Activated CD4-positive, alpha-beta T cell treated with anti-CD3 and anti-CD28 coated beads for 4 hours (primary cell): ENCODE measurements at places on chromosomes 4 and X.

DNA sequence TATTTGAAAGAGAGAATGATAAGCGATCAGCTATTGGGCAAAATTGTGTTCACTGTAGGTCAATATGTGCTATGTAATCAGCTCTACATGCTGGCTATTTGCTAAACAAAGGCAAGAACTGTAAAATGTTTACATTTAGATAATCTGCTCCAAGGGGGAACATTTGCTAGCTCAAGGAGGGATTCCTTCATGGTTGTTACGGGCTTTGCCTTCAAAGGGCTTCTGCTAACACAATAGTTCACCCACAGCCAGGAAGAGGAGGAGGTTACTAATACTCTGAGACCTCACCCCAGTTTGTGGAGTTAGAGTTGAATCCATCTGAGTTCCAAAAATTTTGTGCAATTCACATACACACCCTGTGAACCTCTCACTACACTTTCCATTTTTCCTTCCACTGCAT lies 107.6 kb upstream of the BMP3 start:
- DNase-seq: no peak

- DNase-seq: no peak
Measured at GRCh38 chr4:185265942-185266341, 56.5 kb downstream of the SNX25 start.

DNA sequence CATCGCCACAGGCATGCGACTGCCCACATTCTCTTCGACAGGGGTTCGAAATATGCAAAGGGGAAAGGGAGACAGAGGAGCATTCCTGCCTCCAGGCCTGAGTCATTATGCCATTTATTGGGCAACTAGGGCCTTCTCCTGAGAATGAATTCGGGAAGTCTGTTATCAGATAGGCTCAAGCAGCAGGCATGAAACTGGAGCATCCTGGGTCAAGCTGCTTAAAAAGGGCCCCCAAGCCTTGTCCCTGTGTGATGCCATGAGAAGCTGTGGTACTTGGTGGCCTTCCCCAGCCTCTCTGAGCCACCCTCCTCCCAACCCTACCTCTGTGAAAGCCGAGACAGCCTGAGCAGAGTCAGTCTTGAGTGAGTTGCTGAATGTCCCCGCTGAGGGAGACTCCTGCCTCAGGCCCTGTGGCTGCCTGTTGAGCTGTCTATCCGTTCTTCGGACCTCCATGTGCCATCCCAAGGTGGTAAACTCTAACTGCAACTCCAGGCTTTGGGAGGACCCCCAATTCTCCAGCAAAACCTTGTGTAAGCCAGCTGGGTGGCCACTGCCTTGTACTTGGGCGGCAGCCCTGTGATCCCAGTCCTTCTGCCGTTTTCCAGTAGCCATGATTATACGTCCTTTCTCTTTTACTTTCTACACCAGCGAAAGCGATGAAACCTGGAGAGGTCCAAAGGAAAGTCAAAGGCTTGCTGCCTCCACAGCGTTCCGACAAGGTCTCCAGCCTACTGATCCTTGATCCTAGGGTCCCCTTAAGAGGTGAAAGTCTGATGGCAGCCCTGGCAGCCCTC lies 37.7 kb downstream of the NBDY start:
- DNase-seq: no peak

DNA sequence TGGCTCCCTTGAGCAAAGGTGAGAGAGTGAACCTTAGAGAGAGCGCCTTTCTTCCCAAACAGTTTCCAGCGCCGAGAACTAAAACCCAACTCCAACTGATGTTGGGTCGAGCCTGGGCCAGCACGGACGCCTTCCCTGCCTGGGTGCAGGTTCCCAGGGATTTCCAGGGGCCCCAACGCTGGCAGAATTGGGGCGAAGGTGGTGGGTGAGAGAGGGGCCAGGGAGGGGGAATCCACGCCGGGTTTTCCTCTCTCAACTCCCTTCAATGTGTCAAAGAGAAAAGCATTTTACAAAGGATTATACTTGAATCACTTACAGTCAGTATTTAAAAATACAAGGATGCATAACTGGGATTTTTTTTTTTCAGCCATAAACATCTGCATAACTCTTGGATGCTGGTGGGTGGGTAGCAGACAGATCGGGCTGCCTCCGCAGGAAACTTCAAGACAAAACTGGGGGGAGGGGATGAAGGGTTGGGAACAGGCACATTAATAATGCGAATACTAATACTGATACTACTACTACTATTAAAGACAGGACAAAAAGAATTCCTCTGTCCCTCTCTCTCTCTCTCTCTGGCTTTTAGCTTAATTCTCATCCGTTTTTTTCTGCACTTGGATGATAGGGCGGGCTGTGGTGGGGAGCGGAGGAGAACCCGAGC lies 1.3 kb upstream of the ARX start:
- DNase-seq: no peak

DNA sequence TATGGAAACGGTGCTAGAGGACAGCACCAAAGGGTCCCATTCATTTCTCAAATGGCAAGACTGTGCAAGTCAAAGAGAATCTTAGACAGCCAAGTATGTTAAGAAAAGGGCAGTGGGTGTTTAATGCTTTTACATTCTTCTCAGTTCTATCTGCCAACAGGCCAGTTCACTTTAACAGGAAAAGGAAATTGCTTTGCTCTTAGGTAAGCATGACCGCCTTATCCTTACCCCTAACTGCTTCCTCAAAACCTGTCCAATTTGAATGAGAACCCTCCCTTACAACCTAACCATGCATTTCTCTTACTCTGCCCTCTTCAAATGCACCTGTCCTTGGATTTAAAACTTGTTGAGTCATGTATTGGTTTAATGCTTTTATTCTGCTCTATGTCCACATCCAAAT lies 44.5 kb upstream of the BLTP1 start:
- DNase-seq: no peak

DNA sequence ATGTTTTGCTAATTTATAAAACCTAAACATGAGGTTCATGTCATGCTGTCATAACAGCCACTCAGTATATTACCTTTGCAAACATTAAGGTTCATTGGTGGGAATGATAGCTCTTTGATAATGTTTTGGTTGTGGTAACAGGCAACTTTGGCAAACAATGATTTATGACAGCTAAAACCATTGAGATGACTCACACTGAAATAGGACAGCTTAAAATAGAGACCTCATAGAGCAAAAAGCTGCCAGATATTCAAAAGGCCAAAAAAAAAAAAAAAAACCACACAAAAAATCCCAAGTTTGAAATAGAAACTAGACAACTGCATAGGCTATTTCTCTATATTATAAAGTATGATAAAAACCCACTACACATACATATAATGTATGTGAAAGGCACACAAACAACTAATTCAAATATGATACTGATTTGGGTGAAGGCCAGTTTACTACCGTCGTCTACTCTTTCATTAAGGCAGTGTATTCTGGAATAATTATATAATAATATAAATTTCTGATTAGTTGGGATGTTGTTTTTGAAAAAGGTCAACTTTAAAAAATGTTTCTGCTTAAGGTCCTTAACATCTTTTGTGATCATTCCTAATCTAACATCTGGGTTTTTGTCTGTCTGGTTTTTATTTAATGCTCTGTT lies 646.0 kb upstream of the PITX2 start:
- DNase-seq: no peak

GRCh38 chr4:149891426-149891825 lies 75.8 kb upstream of the IQCM start:
- DNase-seq: no peak

GRCh38 chrX:51035746-51036145 lies 125.2 kb downstream of the BMP15 start:
- no peak for DNase-seq

DNA sequence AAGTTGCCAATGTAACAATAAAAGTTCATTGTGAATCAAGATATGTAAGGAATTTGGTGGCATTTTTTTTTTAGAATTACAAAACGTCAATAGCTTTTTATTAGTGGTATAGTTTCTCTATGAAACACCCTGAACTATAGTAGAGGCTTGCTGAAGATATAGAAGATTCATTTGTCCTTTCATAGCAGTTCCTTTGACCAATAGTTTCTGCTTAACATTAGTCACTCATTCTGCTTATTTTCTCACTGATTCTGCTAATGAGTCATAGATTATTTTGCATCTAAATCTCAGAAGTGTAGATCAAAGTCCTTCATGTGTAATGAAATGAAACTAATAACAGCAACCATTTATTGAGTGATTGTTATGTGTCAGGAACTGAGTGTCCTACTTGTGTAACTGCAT lies 205.0 kb upstream of the TET2 start:
- DNase-seq: no peak

DNA sequence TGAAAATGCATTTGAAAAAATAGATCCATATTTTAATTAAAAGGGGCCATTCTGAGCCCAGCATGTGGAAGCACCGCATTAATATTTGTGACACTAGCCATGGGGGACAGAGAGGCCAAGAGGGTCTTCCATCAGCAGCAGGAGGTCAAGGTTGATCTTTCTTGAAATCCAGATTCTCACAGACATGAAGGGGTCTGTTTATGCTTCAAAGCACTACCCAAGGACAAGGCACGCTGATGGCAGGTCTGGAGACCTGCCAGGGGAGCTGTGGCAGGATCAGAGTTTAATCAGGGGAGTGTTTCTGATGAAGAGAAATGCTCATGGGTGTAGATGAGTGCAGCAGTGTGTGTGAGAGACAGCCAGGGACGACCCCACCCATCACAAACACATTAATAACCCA lies 243.3 kb downstream of the LDB2 start:
- no peak for DNase-seq

GRCh38 chr4:37827802-37828321 lies 1.4 kb downstream of the PGM2 start:
- no peak for DNase-seq

DNA sequence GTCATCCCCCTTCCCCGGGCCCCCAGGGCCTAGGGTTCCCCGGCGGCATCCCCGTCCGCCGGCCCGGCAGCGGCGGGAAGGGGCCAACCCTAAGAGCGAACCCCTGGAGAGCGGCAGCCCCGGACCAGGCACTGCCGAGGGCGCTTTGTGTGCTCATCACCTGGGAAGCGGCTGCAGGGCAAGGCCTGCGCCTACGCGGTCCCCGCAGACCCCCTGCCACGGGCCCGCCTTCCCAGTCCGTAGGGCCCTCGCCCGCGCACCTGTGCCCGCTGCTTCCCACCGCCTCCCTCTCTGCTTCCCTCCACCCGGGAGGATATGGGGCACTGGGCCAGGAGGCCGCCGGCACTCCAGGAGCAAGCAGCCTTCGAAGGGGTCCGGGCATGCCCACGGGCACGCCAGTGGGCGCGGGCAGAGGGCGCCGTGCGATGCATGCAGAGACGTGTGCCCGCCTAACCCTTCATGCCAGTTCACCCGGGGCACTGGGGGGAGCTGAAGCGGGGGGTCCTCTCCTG lies 2.6 kb downstream of the FLNA start:
- no peak for DNase-seq

DNA sequence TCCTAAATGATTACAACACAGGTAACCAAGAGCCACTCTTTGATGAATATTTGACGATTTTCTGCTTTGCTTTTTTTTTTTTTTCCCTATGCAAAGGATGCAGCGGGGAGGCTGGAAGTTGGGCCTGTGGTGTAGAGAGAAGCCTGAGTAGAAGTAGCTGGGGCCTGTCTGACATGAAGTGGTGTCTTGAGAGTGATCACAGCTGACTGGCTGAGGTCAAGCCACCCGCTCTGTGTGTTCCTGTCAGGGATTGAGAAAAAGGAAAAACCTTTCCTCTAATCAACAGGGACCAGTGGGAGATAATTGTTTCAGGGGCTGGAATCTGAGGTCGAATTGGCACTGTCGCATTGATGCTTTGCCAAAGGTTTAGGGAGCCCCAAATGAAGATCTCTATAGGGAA lies 258.7 kb downstream of the GRIA3 start:
- no peak for DNase-seq

DNA sequence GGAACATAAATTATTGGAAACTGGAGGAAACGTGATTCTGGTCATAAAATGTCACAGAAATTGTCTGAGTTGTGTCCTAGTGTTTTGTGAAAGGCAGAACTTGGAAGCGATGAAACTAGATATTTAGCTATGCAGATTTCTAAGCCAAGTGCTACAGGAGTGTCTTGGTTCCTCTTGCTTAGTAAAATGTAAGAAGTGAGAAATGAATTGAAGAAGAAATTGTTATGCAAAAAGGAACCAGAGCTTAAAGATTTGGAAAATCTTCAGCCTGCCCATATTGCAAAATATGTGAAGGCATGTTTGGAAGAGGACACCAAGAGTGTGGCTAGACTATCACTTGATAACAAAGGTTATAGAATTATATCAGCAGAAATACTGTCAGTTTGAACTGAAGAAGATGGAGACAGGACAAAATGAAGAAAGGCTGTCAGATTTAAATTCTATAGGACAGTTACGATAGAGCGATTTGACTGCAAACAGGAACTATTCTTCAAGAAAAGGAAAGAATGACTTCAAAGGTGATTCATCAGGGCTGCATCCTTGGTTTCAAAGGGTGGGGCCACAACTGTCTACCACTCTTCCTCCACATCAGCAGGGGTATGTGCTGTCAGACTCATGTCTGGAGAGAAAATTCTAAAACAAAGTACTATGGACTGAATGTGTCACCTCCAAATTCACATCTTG lies 9.4 kb upstream of the CDS1 start:
- DNase-seq: no peak

DNA sequence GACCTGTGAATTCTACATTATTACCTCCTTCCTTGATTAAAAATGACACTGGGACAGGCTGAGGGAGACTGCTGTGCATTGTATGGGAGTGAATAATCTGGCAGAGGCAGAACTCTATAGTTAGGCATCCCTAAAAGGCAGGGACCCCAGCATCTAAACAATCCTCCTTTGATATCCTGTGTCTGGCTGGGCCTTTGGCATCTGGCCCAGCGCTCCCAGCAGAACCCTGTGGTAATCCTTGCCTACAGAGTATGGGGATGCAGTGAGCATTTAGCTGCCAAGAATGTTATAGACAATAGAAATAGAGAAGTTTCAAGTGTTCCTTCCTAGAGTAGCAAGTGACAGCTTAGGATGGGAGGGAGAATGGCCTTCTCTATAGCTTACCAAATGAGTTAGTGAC lies 38.5 kb downstream of the ZCCHC12 start:
- DNase-seq: no peak

DNA sequence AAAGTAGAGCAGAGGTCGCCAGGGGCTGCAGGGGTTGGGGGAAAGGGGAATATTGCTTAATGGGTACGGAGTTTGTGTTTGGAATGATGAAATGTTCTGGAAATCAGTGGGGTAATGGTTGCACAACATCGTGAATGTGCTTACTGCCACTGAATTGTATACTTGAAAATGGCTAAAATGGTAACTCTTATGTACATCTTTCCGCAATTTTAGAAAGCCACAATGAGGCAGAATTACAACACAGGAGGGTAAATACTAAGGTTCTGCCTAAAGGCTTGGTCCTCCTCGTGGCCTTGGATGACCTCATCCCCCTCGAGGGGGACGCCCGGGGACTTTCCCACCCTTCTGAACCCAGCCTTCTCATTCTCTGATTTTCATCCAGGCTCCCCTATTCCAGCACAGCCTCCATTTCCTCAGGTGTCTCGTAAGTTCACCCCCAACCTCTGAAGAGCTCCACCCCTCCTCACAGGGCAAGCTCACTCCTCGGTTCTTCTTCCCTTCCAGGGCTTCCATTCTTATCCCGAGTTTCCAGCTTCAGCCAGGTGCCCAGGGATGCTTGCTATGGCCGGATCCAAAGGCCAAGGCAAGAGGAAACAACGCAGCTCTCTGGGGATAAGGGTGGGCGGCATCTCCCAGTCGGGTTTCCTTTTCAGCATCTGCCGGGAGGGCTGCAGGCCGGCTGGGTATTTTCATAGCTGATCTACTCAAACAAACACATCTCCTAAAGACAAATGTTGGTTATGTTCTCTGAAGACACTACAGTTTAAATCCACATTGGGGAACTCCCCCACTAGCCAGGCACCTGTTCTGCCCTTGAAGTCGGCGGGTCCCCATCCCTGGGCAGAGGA lies 71.3 kb upstream of the ACSL1 start:
- no peak for DNase-seq
